ENCODE measurements at places on chromosomes 2 and 18.

DNA sequence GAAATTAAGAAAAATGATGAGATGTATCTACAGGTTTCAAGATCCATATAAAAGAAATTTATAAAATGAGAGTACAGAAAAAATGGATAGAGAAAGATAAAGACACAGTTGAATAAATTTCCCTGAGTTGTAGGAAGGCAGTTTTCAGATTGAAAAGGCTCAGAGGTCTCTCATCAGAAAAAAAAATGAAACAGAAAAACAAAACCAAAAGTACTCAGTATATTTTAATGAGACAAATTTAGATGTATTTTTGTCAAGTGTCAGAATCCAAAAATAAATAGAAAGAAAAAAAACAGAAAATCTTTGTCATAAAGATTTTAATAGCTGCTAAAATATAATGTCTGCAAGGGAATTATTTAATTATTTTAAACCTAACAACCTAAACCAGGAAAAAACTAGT lies 520.5 kb downstream of the KCNJ3 start:
- DNase-seq, result no peak

DNA sequence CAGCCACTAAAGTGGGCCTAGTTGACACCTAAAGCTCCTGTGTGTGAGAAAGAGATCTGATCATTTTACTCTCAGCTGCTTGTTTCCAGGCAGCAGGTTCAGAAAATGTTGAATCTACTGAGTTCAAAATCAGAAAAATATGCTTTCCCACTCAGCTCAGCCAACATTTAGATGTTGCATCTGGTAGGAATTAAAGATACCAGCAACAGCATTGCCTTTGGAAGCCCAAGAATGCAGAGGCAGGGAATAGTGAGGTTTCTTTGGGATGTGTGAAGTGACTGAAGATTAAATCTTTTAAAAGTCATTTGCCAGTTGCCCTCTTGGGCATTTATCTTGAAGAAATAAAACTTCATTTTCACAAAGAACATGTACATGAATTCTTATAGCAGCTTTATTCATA lies 33.9 kb upstream of the DOCK10 start:
- no peak for DNase-seq

GRCh38 chr2:70388813-70389212 lies 86.9 kb upstream of the FAM136A start:
- DNase-seq, result peak; percentile 23

DNA sequence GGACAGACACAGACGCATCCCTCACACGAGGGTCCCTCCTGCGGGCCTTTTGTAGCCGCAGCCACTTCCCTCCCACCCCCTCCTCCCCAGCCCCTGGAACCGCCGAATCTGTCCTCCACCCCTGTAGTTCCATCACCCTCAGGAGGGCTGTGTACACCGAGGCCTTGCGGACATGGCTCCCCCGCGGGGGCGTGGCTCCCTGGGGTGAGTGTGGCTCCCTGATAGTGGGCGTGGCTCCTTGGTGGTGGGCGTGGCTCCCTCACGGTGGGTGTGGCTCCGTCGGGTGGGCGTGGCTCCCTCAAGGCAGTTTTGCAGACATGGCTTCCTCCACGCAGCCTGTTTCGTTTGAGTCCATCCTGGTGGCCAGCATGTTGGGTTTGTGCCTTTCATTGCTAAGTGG lies 420.7 kb upstream of the SALL3 start:
- no peak for DNase-seq

DNA sequence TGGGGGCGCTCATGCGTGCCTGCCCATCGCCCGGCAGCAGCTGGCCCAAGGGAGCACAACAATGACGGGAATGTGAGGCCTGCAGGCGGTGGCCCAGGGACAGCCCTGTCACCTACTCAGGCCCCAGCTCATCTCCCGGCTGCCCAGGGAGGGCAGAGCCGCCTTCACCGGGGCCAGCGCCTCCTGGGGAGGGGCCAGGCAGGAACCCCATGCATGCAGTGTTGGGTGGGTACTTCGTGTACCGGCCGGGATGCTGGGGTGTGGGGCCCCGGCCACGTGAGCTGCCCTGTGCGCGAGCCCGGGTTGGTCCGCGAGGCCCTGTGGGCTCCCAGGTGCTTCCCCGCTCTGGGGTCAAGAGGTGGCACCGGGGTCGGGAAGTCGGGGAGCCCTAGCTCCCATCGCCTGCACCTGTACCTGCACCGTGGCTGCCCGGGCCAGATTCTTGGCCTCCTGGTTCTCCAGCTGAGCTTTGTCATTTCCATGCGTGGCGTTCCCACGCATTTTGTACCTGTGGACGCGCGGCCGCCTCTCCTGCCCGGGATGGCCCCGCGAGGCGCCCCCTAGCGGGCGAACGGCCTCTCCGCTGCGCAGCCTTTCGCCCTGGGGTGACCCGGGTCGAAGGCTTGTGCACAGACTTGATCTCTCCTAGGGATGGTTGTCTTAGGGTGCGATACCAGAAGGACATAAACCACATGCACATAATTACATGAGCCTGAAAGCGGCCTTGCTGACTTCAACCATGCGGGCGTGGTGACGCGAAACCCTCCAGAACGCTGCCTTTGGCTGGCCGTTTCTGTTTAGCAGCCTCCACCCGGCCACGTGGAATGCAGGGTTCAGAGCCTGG lies 950 bp downstream of the KLHL30 start:
- no peak for DNase-seq
